Fibroblast of skin of left quadriceps (primary cell): ENCODE measurements at places on chromosomes 12 and 14.

DNA sequence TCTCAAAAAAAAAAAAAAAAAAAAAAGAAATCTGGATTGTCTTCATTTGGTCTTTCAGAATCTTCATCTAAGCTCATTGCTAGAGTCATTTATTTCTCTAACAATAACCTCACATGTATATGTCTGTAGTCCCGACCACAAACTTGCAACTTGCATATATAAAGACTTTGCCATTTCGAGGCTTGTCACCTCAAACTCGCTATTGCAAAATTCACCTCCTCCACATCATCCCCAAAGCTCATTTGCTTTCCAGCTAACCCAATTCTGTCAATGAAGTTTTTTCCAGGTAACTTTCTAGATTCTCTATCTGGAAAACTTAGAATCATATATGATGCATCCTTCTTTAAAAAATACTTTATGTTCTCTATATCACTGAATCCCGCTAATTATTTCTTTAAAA, 393.2 kb upstream of the ATXN7L3B start:
- no peak for DNase-seq

DNA sequence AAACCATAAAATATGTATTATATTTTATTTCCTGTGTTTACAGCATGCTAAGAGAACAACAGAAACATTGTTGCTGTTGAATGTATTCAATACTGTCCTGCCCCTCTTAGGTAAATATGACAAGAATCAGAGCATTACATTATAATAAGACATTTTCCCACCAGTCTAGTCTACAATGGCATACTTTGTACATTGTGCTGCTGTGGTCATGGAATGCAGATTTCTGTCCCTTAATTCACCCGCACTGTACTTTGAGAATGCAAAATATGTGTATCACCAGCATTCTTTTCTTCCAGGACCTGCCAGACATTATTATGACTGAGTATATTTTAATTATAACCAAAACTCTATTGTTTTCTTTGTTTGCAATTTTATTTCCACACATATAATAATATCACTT, 16.5 kb upstream of the OR10AD1 start:
- DNase-seq, result no peak

- no peak for DNase-seq
These were observed 133.4 kb downstream of the ESRRB start for GRCh38 chr14:76509311-76509710.

GRCh38 chr14:23861666-23862065, 91.9 kb upstream of the DHRS4 start:
- no peak for DNase-seq

- no peak for DNase-seq
These were observed 13.8 kb upstream of the POC1B start for GRCh38 chr12:89539426-89540223.

- DNase-seq, result no peak
These were observed 15.7 kb upstream of the ANO2 start for GRCh38 chr12:5960783-5961182.

GRCh38 chr14:104105071-104105821, 19.7 kb downstream of the ASPG start:
- no peak for DNase-seq

DNA sequence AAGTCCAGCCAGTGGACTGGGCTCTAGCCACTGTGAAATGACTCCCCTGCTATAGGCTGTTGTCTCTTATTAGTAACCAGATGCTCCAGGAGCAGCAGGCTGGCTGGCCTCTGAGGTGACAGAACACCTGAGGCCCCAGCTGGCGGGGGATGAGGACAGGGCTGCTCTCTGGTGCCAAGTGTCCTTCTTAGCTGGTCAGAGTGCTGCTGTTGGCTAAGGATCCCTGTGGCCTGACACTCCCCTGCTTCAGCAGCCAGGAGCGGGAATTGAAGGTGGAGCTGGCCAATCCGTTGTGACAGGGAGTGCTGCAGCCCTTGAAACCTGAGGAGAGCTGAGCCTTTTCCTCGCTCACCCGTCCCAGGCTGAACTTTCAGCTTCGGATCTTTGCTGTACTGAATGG, 30.7 kb downstream of the TMEM229B start:
- DNase-seq, result no peak

DNA sequence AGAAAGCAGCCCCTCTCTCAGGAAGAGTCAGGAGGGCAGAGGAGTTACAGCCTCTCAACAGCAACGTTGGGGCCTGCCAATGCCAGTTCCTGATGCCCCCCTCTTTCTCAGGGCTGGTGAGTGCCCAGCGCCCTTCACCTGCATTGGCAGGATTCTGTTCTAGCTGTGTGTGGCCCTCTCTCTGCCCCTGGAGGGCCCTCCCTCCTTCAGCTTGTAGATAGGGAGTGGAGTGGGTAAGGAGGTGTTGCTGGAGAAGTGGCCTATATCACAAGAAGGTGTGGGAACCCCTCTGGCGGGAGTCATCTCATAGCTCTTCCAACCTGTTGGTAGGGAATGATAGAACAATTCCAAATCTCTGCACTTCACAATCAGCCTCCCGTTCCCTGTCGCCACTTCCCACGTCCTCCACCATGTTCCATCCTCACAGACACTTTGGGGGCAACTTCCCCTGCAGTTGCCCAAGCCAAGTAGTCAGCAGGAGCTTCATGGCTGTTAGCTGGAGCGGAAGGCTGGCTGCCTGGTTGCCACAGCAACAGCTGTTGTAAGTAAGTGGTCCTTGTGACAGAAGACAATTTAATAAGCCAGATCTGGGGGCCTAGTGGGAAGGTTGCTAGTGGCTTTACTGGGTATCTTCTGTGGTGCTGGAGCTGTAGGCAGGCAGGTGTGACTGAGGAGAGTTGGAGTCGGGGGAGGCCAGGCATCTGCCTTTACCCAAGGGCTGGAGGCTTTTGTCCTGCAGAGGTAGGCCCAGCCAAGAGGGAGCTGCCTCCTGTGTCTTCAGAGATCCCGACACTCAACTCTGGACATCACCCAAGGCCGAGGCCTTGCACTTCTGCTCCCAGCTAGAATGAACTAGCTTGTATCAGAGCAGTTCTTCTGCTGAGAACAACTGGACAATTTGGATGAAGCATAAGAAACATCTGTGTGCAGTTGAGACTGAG, 38.4 kb downstream of the GALNT16 start:
- DNase-seq, result no peak

GRCh38 chr12:53991077-53991460, 6.1 kb downstream of the HOXC10 start:
- DNase-seq, result no peak

DNA sequence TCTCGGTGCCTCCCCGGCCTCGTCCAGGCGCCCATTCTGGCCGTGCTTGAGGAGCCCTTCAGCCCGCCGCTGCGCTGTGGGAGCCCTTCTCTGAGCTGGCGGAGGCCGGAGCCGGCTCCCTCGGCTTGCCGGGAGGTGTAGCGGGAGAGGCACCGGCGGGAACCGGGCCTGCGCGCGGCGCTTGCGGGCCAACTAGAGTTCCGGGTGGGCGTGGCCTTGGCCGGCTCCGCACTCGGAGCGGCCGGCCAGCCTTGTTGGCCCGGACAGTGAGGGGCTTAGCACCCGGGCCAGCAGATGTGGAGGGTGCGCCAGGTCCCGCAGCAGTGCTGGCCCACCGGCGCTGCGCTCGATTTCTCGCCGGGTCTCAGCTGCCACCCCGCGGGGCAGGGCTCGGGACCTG, 168.7 kb upstream of the RPL10L start:
- no peak for DNase-seq

DNA sequence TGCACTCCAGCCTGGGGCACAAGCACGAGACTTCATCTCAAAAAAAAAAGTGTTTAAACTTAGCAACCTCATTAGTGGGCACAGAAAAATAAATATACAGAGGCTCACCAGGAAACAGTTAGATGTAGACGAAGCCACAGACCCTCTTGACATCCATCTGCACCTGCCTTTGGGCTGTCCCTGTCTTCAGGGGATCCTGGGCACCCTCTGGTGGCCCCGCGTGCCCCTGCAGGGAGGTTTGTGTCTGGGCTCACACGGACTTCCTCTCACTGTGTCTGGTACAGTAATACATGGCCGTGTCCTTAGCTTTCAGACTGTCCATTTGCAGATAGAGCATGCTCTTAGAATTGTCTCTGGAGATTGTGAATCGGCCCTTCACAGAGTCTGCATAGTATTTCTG, 916.5 kb downstream of the TMEM121 start:
- DNase-seq, result no peak

GRCh38 chr12:120588948-120589930, 8.0 kb upstream of the POP5 start:
- DNase-seq, result no peak

- peak; percentile 22 for DNase-seq
These were observed 315.3 kb downstream of the DIO2 start for GRCh38 chr14:79896009-79896408.

DNA sequence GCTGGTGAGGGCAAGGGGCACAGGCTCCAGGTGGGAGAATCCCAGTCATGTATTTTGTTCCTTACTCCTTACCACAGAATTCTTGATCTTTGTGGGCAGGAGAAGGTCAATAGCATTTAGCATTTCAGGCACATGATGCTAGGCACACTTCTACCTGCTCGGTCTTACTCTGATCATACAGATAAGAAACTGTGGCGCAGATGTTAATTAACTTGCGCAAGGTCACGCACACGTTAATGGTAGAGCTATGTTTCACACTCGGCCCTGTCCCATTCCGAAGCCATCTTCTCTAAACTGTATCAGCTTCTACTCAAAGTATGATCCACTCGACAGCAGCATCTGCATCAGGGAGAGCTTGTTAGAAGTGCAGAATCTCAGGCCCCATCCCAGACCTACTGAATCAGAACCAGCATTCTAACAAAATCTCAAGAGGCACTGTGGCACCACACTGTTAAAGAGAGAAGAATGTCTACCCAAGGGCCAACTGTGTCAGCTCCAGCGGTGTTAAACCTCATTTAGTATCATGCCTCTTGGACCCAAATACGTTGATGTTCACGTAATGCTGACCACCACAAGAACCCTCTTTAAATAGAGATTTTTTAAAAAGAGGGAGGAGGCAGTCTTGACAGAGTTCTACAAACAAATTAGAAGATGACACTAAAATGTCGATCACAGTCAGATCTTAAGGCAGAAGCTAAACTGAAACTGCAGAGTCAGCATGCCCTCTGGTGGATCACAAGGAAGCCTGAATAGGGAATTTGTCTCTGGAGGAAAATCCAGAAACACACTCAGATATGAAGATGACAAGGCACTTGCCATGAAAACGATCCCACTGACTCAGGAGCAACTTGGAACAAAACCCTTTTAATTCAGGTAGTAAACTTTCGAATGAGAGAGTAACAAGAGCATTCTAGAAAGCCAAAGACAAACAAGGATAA, 7.3 kb downstream of the STXBP6 start:
- DNase-seq, result peak; percentile 36

GRCh38 chr12:61808856-61809255, 451.3 kb upstream of the USP15 start:
- no peak for DNase-seq

DNA sequence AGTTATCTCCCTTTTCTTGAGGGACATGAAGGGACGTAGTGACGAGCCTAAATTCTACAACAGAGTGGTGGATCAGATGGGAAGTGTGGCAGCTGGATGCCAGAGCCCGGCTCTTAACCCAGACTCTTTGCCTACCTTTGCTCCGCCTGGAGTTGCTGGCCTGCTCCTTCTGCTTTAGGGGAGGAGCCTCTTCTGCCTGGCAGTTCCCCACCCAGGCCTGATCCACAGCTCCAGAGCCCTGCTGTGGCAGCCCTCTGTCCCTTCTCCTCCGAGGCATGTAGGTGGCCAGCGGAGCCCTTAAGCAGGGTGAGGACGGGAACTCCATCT, 2.3 kb upstream of the PRPH start:
- no peak for DNase-seq

GRCh38 chr12:66312189-66312588, 9.9 kb downstream of the HELB start:
- no peak for DNase-seq

DNA sequence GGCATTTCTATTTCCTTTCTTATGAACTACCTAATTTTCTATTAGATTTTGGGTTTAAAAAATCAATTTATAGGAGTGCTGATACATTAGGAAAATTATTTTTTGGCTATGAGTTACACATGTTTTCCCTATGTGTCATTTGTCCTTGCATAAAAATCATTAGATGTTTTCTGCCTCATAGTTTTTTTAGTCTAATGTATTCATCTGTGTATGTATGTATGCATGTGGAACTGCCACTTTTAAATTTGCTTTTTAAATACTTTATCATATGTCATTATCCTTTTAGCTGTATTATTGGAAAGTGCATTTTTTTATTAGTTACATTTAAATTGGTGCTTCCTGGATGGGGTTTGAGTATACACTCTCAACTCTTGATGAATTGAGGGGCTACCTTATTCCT, 78.7 kb upstream of the CEP83 start:
- DNase-seq, result no peak

DNA sequence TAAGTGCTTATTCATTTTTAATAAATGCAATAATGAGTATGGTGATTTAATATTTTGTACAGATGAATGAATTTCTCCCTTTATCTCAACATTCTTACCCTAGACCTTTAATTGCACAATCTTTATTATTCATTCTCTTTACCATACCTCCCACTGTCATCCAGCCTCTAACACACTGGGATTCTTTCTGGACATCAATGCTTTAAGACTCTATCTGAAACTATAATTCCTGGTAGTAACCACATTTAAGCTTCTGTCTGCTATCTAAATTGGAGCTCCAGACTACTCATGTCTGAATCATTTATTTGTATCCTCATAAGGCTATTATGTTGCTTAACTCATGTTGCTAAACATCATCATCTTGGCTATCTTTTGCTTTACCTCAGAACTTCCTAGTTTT, 270.2 kb downstream of the ALG10B start:
- no peak for DNase-seq

GRCh38 chr14:105317546-105317945, 3.0 kb downstream of the PACS2 start:
- no peak for DNase-seq

DNA sequence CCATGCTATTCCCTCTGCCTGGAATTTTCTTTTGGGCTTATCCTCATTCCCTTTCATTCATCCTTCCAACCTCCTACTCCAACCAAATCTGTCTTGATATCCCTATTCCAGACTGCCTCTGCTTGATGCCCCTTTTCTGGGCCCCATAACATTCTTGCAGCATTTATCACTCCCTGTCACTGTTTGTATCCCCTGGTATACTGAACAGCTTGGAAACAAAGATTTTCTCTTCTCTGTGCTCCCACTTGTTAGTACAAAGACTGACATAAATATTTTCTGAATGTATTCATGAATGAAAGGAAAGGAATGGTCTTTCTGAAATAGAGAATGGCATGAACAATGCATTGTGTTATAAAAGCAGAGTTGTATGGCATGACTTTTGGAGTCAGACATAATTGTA, 7.5 kb downstream of the IRAK4 start:
- DNase-seq, result no peak

- no peak for DNase-seq
These were observed 4.1 kb downstream of the OXA1L start for GRCh38 chr14:22770481-22771187.

- DNase-seq, result no peak
These were observed 53.9 kb downstream of the TSHR start for GRCh38 chr14:81009346-81009745.

DNA sequence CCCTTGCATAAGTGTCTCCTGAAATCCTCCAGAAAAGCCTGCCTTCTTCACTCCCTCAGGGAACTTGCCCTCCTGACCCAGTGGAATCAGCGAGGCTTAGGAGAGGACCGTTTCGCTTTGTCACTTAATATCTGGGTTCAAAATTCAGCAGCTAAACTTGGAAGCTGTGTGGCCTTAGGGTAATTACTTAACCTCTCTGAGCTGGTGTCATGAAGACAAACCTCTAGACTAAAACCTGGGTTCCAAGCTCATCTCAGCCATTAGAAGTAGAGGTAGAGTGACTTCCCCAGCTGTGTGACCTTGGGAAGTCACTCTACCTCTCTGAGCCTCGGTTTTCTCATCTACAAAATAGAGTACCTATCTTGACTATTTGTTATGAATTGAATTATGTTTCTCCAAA, 18.3 kb upstream of the RBM19 start:
- DNase-seq, result no peak

GRCh38 chr14:81990312-81990761, 456.7 kb upstream of the SEL1L start:
- peak; percentile 26 for DNase-seq
